ENCODE measurements at places on chromosomes 7 and 10.

DNA sequence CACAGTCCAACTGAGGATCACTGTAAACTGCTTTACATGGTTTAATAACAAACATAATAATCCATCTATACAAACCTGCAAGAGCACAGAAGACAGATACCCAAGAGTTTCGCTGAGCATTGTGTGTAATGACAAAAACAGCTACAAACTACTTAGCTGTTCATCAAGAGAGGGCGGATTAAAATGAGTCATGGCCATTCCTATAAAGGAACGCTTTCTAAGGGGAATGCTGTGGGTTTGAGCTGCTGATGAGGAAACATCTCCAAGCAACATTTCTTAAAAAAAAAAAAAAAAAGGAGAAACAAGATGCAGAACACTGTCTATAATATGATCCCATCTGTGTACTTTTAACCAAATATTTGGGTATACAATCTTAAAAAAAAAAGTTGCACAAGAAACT lies 33.8 kb downstream of the VOPP1 start:
- DNase-seq = peak; percentile 96

DNA sequence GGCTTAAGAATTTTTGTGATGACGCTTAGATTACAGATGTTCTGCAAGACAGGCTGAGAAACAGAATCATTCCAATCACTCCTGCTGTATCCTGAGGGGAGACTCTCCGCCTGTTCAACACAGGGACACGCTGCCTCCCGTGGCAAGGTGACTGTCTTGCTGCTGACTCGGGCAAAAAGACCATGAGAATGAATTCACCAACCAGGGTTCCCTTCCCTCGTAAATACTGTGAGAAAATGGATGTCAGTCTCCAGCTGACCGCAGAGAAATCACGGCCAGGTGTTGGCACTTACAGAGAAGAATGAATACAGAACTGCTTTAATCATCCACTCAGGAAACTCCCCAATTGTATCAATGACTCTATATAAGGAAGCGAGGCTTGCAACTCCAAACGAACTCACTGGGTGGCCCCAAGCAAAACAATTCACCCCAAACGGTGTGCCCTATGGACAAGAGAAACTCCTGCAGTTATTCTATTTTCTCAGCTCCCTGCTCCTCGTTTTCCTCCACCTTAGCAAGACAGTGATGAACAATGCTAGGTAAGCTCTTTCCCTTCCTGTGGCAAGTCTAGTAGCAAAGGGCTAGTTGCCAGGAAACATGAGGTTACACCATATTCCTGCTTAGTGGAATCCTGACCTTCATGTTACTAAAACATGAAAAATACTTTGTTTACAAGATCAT lies 22.8 kb downstream of the GNA12 start:
- peak; percentile 85 for DNase-seq

- DNase-seq = no peak
These were observed 28.0 kb upstream of the ARHGAP21 start for GRCh38 chr10:24751716-24752115.

DNA sequence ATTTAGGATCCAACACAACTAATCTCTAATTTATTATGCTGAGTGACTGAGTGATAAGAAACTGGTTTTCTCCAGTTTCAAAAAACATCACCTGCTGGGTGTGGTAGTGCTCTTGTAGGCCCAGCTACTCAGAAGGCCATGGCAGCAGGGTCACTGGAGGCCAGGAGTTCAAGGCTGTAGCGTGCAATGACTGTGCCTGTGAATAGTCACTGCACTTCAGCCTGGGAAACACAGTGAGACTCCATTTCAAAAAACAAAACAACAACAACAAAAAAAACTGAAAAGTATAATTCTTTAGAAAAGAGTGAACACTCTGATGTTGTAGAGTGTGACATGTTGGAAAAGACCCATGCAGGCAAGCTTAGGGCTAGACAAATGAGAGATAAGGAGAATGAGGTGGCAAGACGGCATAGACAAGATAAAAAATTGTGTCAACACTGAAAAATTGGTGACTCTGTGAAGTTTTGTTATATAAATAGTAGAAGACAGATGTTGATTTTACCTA lies 150.1 kb upstream of the GPR22 start:
- no peak for DNase-seq

DNA sequence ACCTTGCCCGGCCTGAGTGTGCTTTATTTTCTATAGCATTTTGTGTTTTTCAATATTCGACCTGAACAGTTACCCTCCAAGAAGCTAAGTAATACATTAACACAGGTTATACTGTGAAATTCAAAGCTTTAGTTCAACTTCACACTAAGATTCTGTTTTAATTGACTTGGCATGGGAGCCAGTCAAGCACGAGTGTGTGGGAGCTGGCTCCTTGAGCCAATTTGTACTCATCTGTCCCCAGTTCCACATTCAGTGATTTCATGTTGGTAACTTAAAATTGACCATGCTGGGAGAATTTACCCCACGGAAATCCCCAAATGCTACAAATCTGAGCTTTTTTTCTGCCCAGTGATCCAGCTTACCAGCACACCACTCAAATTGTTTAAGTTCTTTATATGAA lies 20.3 kb downstream of the TSPAN12 start:
- DNase-seq = no peak

- peak; percentile 64 for DNase-seq
These were observed 59.2 kb downstream of the CDHR3 start for GRCh38 chr7:106022193-106022821.

DNA sequence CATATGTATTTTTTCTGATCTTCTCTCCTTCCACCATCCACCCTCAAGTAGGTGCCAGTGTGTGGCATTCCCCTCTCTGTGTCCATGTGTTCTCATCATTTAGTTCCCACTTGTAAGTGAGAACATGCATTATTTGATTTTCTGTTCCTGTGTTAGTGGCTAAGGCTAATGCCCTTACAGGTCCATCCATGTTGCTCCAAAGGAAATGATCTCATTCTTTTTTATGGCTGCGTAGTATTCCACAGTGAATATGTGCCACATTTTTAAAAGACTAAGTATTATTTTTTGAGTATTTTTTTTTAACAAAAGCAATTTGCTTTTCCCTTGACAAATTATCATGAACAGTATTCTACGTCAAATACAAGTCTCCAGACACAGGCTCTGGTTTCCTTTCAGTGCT lies 86.4 kb upstream of the ZNF746 start:
- DNase-seq = no peak

DNA sequence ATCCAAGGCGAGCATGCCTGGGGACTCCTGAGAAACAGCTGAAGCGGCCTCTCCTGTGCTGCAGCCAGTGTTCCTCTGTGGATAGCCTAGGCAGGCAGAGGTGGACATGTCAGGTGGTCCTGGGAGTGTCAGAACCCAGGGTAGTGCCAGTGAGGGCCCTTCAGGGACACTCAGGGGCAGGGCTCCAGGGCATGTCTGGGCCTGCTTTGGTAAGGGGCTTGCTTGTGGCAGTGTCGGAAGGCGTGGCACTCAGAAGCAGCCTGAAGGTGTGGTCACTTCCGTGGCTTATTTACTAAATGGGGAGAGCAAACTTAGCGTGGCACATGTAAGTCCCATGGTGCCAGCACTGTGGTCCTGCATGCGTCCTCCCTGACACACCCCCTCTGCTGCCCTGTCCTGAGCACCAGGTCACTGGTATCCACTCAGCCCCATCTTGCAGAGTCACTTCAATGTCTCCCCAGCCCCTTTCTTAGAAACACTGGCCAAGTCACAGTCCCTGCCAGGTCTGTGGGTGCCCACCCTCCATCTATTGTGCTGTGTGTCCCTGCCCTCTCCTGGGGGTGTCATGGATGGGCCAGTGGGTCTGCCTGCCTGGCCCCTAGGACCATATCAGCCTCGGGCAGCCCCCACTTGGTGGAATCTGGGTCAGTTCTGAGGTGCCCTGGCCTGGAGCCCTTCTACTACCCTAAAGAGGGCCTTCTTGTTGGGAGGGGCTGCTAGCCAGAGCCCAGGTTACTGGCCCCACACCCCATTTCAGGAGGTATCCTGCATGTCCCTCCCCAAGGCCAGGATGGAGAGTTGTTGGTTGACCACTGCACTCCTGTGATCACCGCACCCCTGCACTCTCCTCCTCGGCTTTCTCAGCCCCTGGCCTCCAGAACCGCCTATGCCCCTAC lies 6.4 kb downstream of the ZMIZ2 start:
- DNase-seq = no peak
